ENCODE measurements at places on chromosomes 2 and 18.

GRCh38 chr18:23114171-23114881 lies 21.0 kb upstream of the CABLES1 start:
- DNase-seq, result no peak

DNA sequence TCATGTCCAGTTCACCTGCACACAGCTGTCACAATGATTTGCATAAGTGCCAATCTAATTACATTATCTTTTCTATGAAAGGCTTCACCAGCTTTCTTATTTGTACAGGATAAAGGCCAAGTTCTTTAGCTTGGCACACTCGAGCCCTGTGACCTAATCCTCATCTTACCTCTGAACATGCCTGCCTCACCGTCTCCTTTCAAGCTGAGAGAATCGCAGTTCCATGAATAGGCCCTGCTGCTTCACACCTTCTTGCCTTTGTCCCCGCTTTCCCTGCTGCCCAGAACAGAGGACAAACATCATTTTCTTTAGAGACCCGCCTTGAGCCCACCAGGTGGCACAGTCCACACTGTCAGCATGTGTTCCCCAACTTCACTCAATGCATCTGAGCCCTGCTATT lies 1094.7 kb downstream of the BCL11A start:
- DNase-seq, result no peak

- no peak for DNase-seq
These were observed 47.3 kb downstream of the QPCT start for GRCh38 chr2:37391711-37392110.

DNA sequence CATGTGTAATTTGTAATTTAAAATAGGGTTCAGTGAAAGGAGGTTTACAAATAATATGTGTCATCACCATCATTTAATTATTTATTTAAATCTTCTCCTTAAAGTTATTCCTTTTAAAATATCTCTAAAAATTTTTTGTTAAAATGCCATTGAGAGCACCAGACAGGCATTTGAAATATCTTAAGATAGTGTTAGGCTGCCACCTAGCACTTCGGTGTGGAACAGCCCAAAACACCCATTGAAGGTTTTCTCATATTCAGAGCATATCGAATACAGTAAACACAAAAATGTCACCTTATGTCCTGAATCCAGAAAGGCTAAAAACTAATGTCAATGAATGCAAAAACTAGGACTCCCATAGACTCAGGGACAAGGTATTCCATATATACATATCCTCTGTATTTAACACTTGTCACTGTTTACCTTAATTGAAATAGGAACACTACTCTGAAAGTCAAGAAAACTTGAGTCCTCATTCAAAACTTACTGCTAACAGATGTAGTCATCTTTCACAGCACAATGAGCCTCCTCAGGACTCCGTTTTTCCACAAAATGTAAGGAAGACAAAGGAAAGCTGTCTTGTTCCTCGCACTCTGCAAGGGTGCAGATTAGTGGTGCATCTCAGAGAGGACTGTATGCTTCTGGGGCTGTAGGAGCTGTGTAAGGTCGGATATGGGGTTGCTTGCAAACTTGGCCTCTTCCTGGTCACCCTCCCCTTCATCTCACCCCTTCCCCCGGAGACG lies 329.5 kb downstream of the PAX3 start:
- no peak for DNase-seq

- DNase-seq, result no peak
These were observed 18.9 kb downstream of the GNLY start for GRCh38 chr2:85712849-85713612.

All from cerebellar nuclear complex (tissue), 1 donor.